ENCODE measurements at places on chromosomes 1 and 21.

DNA sequence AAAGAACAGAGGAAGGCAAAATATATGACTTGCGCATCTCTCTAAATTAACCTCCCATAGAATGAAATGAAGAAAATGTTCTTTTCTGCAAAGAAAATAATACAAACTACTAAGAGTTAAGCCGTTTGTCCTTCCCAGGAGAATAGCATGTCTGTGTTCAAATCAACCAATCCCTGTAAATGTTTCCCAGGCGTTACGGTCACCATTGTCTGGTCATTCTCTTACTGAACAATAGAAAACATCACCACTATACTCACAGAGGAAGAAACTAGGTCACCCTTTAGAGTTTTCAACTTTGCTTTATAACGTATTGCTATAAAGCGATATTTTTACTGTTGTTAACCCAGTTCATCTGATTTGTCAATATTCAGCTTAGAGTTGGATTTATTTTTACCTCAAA lies 34.1 kb downstream of the COL11A1 start:
- DNase-seq = no peak

DNA sequence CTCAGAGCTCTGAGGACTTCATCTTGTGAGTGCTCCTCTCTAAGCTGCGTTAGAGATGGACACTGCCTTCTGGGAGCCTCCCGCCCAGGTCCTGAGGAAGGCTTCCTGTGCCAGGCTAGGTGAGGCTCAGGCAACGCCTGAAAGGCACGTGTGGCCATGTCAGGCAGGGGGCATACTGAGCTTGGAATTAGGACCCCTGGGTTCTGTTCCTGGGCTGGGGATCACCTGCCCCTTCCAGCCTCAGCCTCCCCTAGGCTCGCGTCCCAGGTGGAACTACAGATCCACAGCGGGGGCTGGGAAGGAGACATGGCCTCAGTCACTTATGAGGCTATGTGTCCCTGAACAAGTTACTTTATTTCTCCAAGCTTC lies 10.0 kb upstream of the ASCL5 start:
- no peak for DNase-seq

- no peak for DNase-seq
These were observed 69.8 kb downstream of the LRIG2 start for GRCh38 chr1:113142791-113143190.

DNA sequence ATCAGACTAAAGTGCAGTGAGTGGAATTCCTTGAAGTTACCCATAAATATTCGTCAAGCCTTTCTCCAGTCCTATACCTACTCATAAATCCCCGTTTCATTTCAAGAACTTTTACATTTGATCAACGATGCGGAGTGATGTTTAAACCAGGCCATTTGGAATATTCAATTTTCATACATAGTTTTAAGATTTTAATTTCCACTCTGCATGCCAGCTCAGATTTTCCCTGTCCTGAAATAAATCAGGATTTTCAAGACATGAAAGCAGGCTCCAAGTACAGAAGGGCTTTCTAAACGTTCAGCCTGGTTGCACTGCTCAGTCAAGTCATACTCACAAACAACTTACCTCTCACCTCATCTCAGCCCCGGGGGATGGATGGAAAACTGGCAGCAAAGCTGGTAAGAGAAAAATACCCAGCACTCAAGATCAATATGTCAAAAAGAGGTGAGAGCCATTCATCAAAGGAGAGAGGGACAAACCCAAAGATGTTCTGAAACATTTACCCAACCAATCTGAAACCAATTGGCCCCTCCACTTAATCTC lies 418.5 kb downstream of the PLPP3 start:
- DNase-seq = no peak

- DNase-seq = no peak
These were observed 337.7 kb downstream of the DISC1 start for GRCh38 chr1:231964241-231964640.

DNA sequence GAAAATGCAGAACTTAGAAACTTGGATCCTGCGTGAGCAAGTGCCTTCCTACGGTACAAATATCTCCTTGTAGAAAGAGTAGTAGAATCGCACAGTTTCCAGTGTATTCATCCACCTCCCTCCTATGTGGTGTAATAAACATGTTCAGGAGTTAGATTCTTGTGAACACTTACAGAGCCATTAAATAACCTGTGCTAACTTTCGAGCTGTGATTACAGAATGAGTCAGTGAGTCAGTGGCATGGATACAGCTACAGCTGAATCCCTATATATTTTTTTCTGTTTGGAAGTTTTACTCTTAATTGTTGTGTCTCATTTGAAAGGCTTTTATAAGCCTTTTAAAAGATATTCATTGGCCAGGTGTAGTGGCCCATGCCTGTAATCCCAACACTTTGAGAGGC lies 148.7 kb downstream of the EDEM3 start:
- no peak for DNase-seq

- no peak for DNase-seq
These were observed 17.8 kb upstream of the ARHGEF2 start for GRCh38 chr1:155996166-155996565.

- DNase-seq = no peak
These were observed 379.2 kb upstream of the SPAG17 start for GRCh38 chr1:118563981-118564951.

- no peak for DNase-seq
These were observed 13.7 kb downstream of the NCF2 start for GRCh38 chr1:183576537-183576936.
